ENCODE measurements at places on chromosomes 7 and 10. TPM values are rescaled to one million over a fixed set of nuclear protein-coding genes. Genes with fewer than 3 reads are reported as not detected.

Gene NXPH1
- total RNA-seq, result 0.17 TPM

Gene KLF14
- total RNA-seq, result 0.93 TPM

Gene MYOZ1
- not detected for total RNA-seq

Gene LRRD1
- total RNA-seq, result not detected

Gene CDK1
- total RNA-seq, result 104 TPM

Gene DENND2A
- 0.12 TPM for total RNA-seq

Gene ABCB4
- not detected for total RNA-seq

GRCh38 chr10:132447446-132448247, 50.6 kb downstream of the PWWP2B start:
- no peak for DNase-seq

DNA sequence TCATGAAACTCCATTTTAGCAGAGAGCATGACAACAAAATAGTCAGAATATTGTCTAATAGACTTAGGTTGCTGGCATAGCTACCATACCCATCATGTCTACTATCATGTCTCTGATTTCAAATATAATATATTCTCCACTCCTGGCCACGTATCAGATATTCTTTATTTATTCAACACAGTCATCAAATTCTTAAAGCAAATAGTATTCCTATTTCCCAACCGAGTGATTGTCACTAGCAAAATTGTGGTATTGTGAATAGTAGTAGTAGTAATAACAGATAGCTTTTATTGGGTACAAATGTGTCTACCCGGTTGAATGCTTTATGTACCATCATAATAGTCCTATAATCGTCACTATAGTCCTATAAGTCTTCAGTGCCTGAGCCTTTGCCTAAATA, 918.6 kb downstream of the KCNMA1 start:
- DNase-seq, result no peak

DNA sequence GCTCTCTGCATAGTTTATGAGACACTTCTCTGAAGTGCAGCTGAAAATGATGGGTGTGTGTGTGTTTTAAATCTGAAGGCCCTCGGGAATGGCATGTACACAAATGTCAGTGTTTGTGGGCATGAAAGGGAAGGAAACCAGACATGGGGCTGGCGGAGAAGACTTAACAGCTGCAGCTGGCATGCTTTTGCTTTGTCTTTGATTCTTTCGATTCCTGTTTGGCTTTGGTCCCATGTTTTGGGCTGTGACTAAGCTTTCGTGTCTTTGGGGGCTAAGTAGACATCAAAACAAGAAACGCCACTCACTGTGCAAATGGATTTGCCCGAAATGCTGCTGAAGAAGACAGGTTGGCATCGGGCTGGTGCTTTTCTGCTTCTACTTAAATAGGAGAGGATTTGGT, 179.3 kb downstream of the PFKFB3 start:
- DNase-seq, result no peak

GRCh38 chr10:129534826-129535225, 67.8 kb downstream of the MGMT start:
- no peak for DNase-seq

DNA sequence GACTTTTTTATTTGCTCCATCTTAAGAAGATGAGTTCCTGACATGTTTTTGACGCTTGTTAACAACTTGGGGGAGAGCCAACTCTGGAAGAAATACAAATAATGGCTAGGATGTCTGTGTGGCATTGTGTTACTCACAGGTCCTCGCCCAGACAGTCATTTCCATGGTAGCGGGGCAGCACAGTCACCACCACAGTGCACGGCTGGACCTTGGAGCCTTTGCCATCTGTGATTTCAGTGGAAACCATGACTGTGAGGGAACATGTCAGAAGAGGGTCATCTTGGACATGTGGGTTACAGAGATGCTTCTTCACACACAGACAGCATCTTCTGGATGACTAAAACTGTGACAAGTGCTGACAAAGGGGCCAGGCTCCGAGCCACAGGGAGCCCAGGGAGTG, 74.5 kb downstream of the PKD1L1 start:
- DNase-seq, result no peak

DNA sequence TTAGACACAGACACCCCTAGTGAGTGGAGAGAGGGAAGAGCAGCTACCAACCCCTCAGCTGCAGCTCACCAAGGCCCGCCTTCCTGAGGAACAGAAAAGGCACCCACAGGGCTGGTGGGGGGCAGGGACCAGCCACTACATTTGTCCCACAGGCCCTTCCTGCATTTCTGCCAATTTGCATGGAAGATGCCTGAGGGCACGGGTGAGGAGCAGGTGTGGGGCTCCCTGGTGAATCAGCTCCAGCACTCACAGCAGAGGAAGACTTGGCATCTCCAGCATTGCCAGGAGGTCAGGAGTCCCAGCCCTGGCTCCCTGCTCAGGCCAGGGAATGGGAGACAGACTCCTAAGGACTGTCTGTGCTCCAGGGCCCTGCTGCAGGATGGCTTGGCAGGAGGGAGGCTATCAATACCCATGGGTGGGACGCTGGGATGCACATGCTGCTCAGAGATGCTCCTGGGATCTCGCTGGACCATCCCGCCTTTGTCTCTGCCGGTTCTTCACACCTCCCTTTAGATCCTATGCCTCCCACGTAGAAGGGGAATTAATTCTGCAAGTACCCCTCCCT, 109.7 kb downstream of the SLIT1 start:
- no peak for DNase-seq

DNA sequence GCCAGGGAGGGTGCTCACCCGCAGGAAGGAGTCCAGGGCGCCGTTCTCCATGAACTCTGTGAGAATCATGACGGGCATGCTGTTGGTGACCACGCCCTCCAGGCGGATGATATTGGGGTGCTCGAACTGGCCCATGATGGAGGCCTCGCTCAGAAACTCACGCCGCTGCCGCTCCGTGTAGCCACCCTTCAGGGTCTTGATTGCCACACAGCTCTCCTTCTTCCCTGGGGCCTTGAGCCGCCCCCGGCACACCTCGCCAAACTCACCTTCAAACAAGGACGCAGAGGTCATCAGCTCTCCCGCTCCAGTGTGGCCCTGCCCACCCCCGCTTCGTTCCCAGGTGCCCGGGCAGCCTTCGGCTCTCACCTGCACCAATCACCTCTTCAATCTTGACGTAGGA, 14.6 kb downstream of the EPHB4 start:
- no peak for DNase-seq

DNA sequence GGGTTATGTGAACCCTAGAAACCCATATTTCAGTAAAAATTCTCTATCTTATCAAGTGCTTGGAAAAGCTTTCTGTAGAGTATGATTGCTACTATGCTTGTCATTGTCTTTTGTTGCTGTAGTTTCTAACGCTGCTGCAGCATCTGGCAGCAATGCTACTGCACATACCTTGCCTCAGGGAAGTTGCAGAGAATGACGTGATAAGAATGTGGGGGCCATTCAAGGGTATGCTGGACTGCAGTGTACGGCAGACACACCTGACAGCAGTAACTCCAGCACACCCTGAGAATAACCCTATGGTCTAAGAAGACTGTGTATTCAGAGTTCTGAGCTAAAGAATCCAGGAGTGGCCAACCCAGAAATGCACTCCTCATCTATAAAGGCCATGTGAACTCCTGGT, 20.5 kb downstream of the TRIM4 start:
- DNase-seq, result no peak

GRCh38 chr7:71308096-71308495, 176.2 kb downstream of the GALNT17 start:
- DNase-seq, result no peak

DNA sequence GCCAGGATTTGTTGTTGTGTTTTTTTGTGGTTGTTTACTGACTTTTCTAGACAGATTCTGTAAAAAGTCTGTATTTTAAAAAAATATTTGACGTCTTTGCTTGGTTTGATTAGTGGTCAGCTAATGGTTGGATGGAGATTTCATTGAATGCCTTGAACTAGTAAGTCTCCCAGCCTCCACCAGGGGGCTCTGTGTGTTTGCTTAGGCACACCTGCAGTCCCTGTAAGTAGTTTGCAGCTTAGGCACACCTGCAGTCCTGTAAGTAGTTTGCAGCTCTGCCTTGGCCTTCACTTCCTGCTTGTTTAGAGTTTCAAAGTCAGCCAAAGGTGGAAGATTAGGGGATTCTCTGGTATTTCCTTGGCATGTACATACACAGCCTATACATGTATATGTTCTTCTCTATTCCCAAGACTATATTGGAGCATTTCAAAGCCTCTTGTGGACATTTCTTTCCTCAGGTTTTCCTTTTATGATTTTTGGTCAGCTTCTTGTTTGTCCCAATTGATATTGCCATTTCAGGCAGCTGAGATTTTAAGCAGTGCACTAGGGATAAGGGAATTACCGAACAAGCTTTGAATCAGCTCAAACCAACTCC, 101.6 kb downstream of the CCSER2 start:
- DNase-seq, result peak; percentile 61

GRCh38 chr10:114753126-114753525, 68.5 kb upstream of the FHIP2A start:
- no peak for DNase-seq

DNA sequence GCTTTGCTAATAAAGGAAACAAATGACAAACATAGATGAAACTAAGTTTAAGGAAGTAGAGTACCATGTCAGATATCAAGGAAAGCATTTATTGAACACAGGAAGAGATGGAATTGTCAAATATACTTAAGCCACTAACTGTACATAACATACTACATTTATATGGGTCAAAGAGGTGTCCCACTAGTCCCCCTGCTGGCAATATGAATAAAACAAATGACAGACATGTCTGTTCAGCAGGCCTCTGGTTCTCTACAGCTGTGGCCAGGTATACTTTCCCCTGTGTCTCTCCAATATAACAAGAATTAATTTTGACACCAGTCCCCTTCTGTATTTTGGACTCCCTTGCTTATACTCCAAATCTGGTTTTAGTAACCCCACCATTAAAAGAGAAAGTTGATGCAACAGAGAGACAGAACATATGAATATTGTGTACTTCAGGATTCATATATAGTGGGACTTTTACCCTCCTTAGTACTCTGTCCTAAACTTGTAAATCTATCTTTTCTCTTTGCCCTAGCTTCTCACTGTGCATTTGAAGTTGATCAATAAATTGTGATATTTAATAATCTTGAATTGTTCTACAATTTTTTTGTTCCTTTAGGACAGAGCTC, 42.9 kb downstream of the CD36 start:
- DNase-seq, result peak; percentile 45

DNA sequence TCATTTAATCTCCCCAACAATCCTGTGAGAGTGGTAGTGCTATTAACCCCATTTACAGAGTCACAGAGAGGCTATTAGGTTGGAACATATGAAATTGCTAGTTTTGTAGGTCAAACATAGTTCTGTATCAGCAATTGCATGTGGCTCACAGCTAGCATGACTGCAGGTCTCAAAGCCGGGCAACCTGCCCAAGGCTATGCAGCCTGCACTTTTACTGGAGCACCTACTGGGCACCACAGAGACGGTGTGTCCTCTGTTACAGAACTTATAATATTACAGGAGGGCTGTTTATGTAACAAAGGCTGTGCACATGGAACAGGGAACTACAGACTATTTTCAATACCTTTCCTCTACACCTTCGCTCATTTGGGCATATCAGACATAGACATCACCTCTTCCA, 355.8 kb downstream of the RPS24 start:
- DNase-seq, result no peak

GRCh38 chr7:19587291-19587690, 121.5 kb downstream of the POLR1F start:
- DNase-seq, result no peak

Measured in HCT116 (cell line).